ENCODE measurements at places on chromosomes 12 and 14. TPM values are rescaled to one million over a fixed set of nuclear protein-coding genes. Genes with fewer than 3 reads are reported as not detected.

BEGAIN gene
- total RNA-seq = 0.78 TPM

ACOT2 gene
- 27.2 TPM for total RNA-seq

IL23A gene
- not detected for total RNA-seq

RPL10L gene
- total RNA-seq = not detected

HSP90B1 gene
- 1,830 TPM for total RNA-seq

SIX6 gene
- total RNA-seq = not detected

DEPDC4 gene
- 1.1 TPM for total RNA-seq

GPR132 gene
- total RNA-seq = 0.26 TPM

TOMM20L gene
- not detected for total RNA-seq

CFAP54 gene
- total RNA-seq = 1.8 TPM

KLRG1 gene
- total RNA-seq = 0.78 TPM

KRT79 gene
- total RNA-seq = not detected

SIX1 gene
- total RNA-seq = 4.6 TPM

OTX2 gene
- not detected for total RNA-seq

KCNH3 gene
- total RNA-seq = 0.33 TPM

TDG gene
- 20.0 TPM for total RNA-seq

KRT72 gene
- not detected for total RNA-seq

RNFT2 gene
- 6.6 TPM for total RNA-seq

MYF6 gene
- not detected for total RNA-seq

All from smooth muscle cell of the pulmonary artery (primary cell).